ENCODE measurements at places on chromosomes 16 and 17. TPM values are rescaled to one million over a fixed set of nuclear protein-coding genes. Genes with fewer than 3 reads are reported as not detected.

The ZNF597 gene
- total RNA-seq, result 2.6 TPM

DNA sequence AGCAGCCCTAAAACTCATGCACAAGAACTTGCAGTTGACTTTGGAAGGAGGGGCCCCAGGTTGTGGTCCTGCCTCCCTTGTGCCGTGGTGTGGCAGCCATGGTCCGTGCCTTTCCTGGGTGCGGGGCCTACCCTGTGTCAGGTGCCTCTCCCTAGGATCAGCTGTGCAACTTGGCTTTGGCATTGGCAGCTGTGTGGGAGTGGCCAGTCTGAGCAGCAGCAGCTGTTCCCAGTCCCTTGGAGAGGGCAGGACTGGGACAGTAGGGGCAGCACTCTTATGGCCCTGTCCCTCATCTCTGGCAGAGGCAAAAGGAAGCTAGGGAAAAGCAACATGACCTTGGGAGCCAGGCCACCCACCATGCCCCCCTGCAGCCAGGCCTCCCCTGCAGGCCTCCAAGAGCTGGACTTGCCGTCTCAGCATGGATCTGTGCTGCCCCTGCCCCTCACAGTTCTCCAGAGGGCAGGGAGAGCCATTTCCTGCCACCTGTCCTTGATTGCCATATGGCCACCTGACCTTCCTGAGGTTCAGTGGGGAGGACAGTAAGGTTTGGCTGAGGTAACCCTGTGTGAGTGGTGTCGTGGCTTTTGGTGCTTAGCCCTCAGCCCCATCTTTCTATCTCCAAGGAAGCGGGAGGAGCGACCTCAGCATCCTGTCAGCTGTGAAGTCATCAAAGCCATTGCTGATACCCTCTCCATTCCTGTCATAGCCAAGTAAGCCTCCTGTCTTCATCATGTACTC is 15.5 kb upstream of the NFATC3 start:
- peaks cover 45% of the 10 kb centered on the region for H3K36me3 ChIP-seq
- peak overlapping the region; percentile 71 for H3K4me3 ChIP-seq
- no peaks in the 10 kb centered on the region for H3K27me3 ChIP-seq
- peak overlapping the region; percentile 97 for H3K27ac ChIP-seq

DNA sequence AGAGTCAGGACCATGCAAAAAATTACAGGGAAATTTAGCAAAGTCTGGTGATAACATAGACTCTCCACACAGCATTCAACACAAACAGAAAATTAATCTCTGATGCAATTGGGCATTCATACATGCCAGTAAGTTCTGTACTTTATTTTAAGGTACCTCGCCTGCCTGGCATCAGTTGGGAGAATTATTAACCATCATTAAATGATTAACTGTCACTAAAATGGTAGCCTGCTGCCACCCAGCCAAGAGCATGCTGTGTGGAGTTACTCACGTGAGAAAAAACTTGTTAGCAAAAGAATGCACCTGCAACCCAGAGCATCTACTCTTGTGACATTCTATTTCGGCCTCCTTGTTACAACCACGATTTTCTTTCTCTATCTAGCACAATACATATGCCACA is 117.2 kb downstream of the GRIN2A start:
- no peak overlapping the region for H3K27ac ChIP-seq
- no peaks in the 10 kb centered on the region for H3K4me1 ChIP-seq
- no peaks in the 10 kb centered on the region for H3K36me3 ChIP-seq
- no peak overlapping the region for H3K4me3 ChIP-seq
- no peaks in the 10 kb centered on the region for H3K27me3 ChIP-seq

DNA sequence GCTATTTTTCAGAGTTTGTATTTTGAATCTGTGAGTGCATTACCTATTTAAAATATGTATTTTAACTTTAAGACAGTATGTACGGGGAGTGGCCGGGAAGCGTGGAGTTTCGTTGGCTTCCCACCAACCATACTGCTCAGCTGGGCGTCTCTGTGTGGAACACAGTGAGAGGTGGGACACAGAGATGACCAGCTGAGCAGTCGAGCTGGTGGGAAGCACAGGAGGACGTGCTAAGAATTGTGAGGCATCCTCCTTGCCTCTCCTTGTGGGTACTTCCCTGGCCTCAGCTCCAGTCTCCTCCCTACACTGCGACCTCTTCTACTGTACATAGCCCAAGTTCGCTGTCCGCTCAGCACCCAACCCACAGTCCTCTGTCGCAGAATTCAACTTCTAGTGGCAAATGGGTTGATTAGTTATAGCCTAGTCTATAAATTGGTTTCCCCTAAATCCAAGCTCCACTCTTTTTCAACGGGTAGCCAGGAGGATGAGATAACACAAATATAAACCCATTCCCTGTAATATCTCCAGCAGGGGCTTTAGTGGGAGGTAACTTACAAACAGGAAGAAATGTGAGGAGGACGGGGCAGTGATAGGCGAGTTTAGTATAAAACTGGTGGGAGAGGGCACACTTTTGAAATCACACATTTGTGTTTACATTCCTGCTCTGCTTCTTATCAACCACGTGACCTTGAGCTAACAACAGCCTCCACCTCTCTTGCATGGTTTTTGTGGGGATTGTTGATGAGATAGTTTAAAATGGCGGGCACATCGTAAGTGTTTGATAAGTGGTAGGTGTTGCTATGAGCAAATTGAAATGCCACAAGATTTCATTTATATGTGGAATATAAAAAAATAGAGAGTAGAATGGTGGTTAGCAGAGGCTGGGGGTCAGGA is 211.9 kb upstream of the HS3ST3A1 start:
- peaks cover 4% of the 10 kb centered on the region for H3K36me3 ChIP-seq
- no peaks in the 10 kb centered on the region for H3K27me3 ChIP-seq
- H3K4me3 ChIP-seq, result no peak overlapping the region
- no peak overlapping the region for H3K27ac ChIP-seq
- DNase-seq, result no peak
- no peaks in the 10 kb centered on the region for H3K4me1 ChIP-seq

The MAPT gene
- 0.64 TPM for total RNA-seq

DNA sequence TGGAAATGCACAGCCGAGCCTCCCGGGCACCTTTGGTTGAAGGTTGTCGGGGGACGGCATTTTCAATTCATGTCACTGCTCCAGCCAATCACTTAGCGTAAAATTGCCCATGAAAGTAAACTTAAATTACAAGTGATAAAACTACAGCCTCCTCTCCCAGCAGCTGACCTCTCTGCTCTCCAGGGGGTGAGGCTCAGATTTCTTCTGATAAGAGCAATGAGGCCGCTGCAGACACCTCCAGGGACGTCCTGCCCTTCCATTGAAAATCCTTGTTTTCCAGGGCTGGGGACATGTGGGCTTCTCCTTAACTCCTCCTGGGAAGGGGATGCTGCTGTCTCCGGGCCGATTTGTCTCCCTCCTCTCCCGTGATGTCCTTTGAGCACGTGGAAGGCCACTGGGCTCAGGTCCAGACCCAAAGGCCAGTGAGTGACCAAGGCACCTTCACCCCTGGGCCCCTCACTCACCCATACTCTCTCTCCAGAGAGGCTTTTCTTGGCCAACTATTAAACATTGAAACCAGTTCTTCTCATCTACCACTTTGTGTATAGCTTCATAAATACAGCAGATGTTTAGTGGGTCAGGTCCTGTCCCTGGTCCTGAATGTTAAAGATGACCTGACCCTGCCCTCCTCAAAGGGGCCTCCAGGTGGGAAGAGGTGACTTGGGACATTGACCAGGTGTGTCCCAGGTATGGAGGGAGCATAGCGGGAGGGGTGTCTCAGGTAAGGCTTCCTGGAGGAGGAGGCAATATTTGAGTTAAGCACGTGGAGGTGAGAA is 52.3 kb downstream of the MGAT5B start:
- H3K4me3 ChIP-seq, result no peak overlapping the region
- no peaks in the 10 kb centered on the region for H3K36me3 ChIP-seq
- H3K27ac ChIP-seq, result no peak overlapping the region
- no peak for DNase-seq

GRCh38 chr16:11307639-11308492 is 26.7 kb upstream of the PRM1 start:
- H3K4me1 ChIP-seq, result peaks cover 43% of the 10 kb centered on the region
- no peak for DNase-seq
- H3K27ac ChIP-seq, result no peak overlapping the region
- H3K27me3 ChIP-seq, result peaks cover 4% of the 10 kb centered on the region

The CPNE7 gene
- total RNA-seq, result 35.2 TPM

- H3K27me3 ChIP-seq, result no peaks in the 10 kb centered on the region
- peak overlapping the region; percentile 79 for H3K27ac ChIP-seq
- peaks cover 33% of the 10 kb centered on the region for H3K4me1 ChIP-seq
- H3K4me3 ChIP-seq, result no peak overlapping the region
- H3K36me3 ChIP-seq, result peaks cover 36% of the 10 kb centered on the region
These were observed 10.2 kb downstream of the RNF213 start for GRCh38 chr17:80270836-80271235.

GRCh38 chr17:54789101-54789880 is 111.4 kb upstream of the TOM1L1 start:
- no peak for DNase-seq
- no peaks in the 10 kb centered on the region for H3K36me3 ChIP-seq
- no peak overlapping the region for H3K4me3 ChIP-seq

- DNase-seq, result no peak
- H3K27ac ChIP-seq, result no peak overlapping the region
- no peaks in the 10 kb centered on the region for H3K36me3 ChIP-seq
These were observed 52.6 kb upstream of the DNAH9 start for GRCh38 chr17:11545696-11546095.

- H3K36me3 ChIP-seq, result peaks cover 2% of the 10 kb centered on the region
- peak within 1 kb of the TSS; percentile 84 for H3K4me3 ChIP-seq
- peak; percentile 52 for DNase-seq
- H3K27ac ChIP-seq, result no peak within 1 kb of the TSS
These were observed at the start of gene VAT1 for GRCh38 chr17:43021741-43022512. TSS of gene VAT1 (minus strand) at chr17:43022385. CDS start at chr17:43022322, 63 bp downstream.

The LAT gene
- 234 TPM for total RNA-seq

DNA sequence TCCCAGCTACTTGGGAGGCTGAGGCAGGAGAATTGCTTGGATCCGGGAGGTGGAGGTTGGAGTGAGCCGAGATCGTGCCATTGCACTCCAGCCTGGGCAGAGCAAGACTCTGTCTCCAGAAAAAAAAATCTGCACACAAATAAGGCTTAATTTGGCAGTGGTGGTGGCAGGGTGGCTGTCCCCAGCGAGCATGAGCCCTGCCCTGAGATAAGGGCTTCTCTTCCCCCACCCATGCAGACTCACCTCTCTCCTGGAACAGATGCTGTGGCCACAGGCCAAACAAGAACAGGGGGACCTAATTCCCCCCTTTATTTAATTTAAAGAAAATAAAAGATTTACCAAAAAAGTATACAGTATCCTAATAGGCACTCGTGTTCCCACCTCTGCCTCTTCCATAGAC is 157.2 kb downstream of the RAB11FIP4 start:
- peaks cover 14% of the 10 kb centered on the region for H3K27me3 ChIP-seq
- H3K27ac ChIP-seq, result peak overlapping the region; percentile 89
- H3K36me3 ChIP-seq, result peaks cover 4% of the 10 kb centered on the region
- H3K4me1 ChIP-seq, result peaks cover 15% of the 10 kb centered on the region

DNA sequence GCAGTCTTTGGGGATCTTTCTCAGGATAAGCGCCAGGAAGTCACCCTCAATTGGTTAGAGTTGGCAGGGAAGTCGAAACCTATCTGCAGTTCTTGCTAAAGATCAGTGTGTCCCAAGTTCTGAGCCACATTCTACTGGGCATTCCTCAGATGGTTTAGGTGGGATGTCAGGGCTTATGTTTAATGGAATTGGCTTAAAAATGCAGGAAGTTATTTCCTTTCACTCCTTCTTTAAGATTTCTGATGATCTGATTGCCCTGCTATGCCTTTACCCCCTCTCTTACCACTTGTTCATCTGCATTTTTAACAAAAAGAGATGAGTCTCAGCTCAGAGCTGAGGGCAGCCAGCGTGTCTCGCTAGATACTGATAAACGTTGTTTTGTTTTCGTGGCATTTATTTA is 30.8 kb downstream of the FOXL1 start:
- no peak overlapping the region for H3K4me3 ChIP-seq
- peaks cover 12% of the 10 kb centered on the region for H3K4me1 ChIP-seq
- H3K36me3 ChIP-seq, result no peaks in the 10 kb centered on the region
- DNase-seq, result no peak
- no peak overlapping the region for H3K27ac ChIP-seq

The MLST8 gene
- total RNA-seq, result 61.9 TPM

GRCh38 chr17:73609758-73610157 is 34.5 kb downstream of the SDK2 start:
- no peak overlapping the region for H3K4me3 ChIP-seq
- H3K27ac ChIP-seq, result no peak overlapping the region
- no peaks in the 10 kb centered on the region for H3K4me1 ChIP-seq
- DNase-seq, result no peak
- H3K27me3 ChIP-seq, result peaks cover 2% of the 10 kb centered on the region
- no peaks in the 10 kb centered on the region for H3K36me3 ChIP-seq

DNA sequence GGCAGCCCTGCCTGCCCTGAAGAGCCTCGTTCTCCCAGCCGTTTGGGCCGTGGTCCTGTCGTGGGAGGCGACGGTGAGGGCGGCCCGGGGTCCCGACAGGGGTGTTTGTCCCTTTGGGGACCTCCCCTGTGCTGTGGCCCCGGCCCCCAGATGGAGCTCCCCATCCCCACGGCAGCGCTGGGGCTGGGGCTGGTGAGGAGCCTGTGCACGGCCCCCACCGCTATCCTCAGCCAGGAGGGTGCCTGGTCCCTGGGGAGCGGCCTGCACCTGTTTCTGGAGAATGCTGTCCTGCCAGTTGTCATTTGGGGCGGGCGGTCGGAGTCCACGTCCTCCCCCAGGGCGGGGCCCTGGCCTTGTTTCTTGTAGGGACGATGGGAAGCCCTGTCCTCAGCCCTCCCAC is 6.6 kb downstream of the CAPN15 start:
- no peak overlapping the region for H3K4me3 ChIP-seq
- no peak overlapping the region for H3K27ac ChIP-seq

The NPIPB6 gene
- 4.1 TPM for total RNA-seq

- H3K36me3 ChIP-seq, result no peaks in the 10 kb centered on the region
- H3K4me1 ChIP-seq, result no peaks in the 10 kb centered on the region
- no peak for DNase-seq
- no peak overlapping the region for H3K4me3 ChIP-seq
These were observed 406.3 kb upstream of the RBFOX1 start for GRCh38 chr16:6926341-6926740.

DNA sequence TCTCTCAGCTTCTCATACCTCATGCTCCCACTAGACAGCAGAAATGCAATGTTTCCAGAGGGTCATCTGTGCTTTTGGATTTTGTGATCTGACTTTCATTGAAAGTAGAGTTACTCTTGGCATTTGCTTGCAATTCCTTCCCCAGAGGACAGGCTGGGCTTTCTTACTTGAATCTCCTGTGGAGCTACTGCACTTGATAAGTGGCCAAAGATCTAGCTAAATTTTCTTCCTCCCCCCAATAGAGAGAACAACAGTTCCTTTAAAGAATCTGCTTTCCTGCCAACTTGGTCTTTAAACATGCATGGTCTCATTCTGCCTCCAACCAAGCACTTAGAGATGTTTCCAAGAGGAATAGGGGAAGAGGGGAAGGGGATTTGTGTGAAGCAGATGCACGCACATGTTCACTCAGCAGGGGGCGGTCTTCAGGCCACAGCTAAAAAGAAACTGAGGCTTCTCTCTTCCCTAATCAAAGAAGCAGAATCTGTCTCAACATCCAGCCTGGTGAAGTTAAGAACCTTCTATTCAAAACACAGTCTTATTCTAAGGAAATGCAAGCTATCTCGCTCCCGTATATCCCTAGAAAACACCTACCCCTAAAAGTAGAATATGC is 229.6 kb downstream of the ZFHX3 start:
- no peak overlapping the region for H3K27ac ChIP-seq
- no peaks in the 10 kb centered on the region for H3K36me3 ChIP-seq
- no peak overlapping the region for H3K4me3 ChIP-seq
- no peak for DNase-seq
- H3K27me3 ChIP-seq, result peaks cover 3% of the 10 kb centered on the region

GRCh38 chr16:90081606-90081970 is 4.5 kb upstream of the PRDM7 start:
- H3K27me3 ChIP-seq, result peaks cover 21% of the 10 kb centered on the region
- no peak for DNase-seq
- H3K4me1 ChIP-seq, result peaks cover 40% of the 10 kb centered on the region
- H3K27ac ChIP-seq, result no peak overlapping the region
- no peaks in the 10 kb centered on the region for H3K36me3 ChIP-seq
- peak overlapping the region; percentile 90 for H3K4me3 ChIP-seq
